Umbilical cord (tissue), 2 donors: ENCODE measurements at places on chromosomes 5 and 9.

GRCh38 chr5:40623480-40624420, 56.0 kb upstream of the PTGER4 start:
- DNase-seq: no peak

DNA sequence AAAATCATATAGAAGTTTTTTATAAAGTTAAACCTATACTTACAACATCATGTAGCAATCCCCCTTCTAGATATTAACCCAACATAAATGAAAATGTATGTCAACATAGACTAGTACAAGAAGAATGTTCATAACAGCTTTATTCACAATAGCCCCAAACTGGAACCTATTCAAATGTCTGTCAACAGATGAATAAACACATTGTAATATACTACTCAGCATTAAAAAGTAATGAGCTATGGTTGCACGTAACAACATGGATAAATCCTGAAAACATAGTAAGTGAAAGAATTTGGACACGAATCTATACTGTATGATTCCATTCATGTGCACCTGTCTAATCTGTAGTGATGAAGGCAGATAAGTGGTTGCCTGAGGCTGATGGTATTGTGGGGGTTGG, 73.9 kb downstream of the CSNK1G3 start:
- no peak for DNase-seq

GRCh38 chr5:128536254-128537220, 1.5 kb downstream of the FBN2 start:
- peak; percentile 67 for DNase-seq

DNA sequence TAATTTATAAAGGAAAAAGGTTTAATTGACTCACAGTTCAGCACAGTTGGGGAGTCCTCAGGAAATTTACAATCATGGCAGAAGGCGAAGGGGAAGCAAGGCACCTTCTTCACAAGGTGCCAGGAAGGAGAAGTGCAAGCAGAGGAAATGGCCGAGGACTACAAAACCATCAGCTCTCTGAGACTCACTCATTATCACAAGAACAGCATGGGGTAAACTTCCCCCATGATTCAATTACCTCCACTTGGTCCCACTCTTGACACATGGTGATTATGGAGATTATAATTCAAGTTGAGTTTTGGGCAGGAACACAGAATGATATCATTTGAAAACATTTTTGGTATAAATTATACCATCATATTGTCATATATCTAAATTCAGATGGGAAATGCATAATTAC, 934.7 kb downstream of the CDH12 start:
- no peak for DNase-seq

GRCh38 chr9:121310571-121310970, 42.6 kb downstream of the GSN start:
- DNase-seq: no peak

GRCh38 chr5:56734091-56734694, 81.2 kb upstream of the MAP3K1 start:
- no peak for DNase-seq

DNA sequence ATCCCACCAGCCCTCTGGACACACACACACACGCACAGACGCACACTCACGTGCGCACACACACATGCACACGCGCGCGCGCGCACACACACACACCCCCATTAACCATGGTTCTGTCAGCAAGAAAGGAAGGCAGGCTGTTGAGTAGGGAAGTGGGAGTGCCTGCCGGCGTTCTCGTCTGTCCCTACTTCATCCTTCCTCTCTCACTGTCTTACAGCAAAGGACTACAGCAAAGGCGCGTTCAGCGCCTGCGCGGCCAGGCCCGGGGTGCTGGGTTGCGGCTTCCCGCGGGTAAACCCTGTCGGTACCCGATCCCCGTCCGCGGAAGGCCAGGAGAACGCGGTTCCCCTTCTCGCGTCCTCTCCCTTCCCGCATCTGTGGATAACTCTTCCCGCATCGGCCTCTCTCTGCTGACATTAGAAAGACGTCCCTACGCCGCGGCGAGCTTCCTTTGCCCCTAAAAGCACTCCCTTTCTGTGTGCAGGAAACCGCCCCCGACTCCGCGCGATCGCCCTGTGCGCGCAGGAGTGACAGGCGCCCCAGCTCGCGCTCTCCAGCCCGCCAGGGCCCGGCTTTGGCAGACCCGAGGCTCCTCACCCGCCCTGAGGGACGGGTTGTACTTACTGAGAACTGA, 219.2 kb downstream of the AGTPBP1 start:
- peak; percentile 77 for DNase-seq

DNA sequence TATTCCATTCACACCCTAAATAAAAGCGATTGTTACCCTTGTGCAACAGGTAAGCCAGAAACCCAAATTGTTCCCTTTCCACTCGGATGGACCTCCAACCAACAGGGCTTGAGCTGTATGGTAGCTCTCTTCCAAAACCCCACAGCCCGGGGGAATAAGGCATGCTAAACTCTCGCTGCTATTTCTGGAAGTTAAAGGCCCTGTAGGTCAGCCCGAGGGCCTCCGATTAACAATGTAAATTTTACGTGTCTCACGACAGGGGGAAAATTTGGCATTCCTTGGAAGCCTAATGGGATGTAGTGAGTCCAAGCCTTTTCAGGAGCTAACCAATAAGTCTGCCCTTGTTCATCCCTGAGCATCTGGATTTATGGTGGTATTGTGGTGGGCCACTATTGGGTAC, 26.0 kb downstream of the CNOT8 start:
- no peak for DNase-seq

DNA sequence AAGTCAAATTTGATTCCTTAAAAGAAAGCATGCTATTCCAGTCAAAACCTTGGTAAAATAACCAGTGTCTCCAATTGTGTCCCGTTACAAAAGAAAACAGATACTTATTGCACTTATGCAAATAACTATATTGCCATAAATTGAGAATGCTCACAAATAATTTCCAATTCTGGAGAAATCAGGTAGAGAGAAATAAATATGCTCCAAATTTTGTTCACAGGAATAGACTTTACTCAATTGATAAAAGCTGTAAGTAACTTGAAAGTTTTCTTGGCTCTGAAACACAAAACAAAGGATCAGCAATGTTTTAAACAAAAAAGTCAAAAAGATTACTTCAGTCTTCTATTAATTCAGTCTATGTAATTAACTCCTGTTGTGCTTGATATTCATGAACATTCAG, 7.8 kb upstream of the DTWD2 start:
- DNase-seq: no peak

DNA sequence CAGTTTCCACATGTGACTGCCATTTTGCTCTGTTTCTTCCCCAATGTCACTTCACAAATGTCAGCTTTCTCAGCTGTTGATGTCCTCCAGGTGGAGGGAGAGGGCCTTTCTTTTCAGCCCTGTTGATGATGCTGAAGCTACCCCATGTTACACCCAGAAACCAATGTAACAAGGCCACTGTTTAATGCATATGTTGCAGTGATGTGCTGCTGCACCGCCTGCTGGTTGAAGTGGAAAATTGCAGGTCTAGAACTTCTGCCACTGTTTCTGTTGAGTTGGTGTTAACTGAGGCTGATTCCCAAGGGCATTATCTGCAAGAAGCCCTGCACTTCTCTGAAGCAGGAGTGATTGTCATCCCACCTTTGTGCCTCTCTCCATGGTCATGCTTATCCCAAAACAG, 428.4 kb downstream of the KDM4C start:
- no peak for DNase-seq

GRCh38 chr5:135487839-135488514, 35.8 kb upstream of the TIFAB start:
- no peak for DNase-seq

- no peak for DNase-seq
These were observed 65.3 kb downstream of the LMX1B start for GRCh38 chr9:126678989-126679388.

DNA sequence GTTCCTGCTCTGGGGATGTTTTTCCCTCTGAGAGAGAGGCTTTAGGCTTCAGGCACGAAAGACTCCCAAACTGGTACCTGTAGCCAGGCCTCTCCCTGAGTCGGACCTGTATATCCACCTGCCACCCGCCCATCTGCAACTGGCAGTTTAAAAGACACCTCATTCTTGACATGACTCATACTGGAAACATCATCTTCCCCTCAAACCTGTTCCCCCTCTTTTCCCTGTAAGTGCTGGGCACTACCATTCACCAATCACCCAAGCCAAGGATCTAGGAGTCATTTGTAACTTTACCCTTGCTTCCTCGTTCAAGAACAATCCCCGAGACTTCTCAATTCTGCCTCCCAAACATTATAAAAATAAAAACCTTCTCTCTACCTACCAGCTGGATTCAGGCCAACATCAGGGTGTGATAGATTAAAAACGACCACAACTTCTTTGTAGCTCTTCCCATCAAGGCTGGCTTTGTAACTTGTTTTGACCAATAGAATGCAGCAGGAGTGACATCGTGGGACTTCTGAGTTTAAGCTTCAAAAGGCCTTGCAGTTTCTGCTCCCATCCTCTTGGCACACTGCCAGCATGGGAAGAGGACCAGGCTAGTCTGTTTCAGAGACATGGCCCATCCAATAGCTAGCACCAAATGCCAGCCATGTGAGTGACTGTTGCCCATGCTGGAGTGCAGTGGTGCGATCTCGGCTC, 1.8 kb upstream of the WDR31 start:
- peak; percentile 42 for DNase-seq
